ENCODE measurements at places on chromosomes 2 and 18.
A peak's percentile ranks its signal among the peaks of the same experiment; 100 is the strongest.

GRCh38 chr18:24514439-24514838 lies 54.0 kb downstream of the HRH4 start:
- no peak for DNase-seq

GRCh38 chr2:6777626-6778025 lies 88.1 kb downstream of the CMPK2 start:
- DNase-seq = no peak

DNA sequence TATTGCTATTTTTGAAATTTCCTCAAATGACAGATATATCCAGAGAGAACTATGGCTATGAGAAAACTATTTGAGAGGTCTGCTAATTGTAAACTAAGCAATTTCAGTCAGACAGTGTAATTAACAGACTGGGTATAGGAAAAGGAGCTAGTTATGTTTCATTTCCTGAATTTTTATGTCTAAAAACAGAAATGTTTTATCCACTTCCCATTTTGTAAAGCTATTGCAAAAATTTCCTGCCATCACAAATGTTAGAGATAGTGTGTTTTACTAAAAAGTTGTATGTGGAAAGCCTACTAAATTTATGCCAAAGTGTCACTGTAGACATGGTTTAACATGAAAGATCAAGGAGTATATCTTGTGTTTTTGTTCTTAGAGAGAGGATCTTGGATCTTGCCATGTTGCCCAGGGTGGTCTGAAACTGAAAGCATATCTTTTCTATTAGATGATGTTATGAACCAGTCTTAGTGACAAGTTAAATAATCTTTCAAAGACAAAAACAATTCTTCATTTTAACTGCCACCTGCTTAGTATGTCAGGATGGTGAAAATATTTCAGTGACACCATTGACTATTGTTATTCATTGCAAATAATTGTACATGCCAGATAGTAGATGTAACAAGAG lies 40.5 kb upstream of the ITPRID2 start:
- no peak for DNase-seq

DNA sequence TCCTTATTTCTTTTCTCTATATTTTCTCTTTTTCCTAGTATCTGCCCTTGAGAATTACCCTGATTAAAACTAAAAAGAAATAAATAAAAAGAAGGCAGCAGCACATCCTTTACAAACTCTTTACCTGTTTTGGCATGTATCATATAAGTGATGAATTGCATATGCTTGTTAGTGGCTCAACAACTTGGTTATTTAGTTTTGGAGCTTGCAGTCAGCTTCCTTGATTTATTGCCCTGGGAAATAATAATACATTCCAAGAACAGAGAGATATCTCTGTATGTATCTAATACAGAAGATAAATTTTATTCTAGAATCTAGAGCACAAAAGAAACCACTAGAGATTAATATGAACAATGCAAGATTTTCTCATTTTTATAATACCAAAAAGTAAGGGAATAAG lies 139.8 kb upstream of the ZC3H15 start:
- DNase-seq = no peak

- no peak for DNase-seq
Measured at GRCh38 chr18:2987876-2988790, 24.8 kb downstream of the LPIN2 start.

GRCh38 chr18:12654971-12655370 lies 2.9 kb downstream of the SPIRE1 start:
- DNase-seq = no peak

- DNase-seq = peak; percentile 81
Measured at GRCh38 chr2:222952204-222952603, 91.4 kb downstream of the ACSL3 start.

- DNase-seq = no peak
Measured at GRCh38 chr2:178441426-178441825, 9.5 kb downstream of the PRKRA start.
